ENCODE measurements at places on chromosomes 4 and X.
A peak's percentile ranks its signal among the peaks of the same experiment; 100 is the strongest.

DNA sequence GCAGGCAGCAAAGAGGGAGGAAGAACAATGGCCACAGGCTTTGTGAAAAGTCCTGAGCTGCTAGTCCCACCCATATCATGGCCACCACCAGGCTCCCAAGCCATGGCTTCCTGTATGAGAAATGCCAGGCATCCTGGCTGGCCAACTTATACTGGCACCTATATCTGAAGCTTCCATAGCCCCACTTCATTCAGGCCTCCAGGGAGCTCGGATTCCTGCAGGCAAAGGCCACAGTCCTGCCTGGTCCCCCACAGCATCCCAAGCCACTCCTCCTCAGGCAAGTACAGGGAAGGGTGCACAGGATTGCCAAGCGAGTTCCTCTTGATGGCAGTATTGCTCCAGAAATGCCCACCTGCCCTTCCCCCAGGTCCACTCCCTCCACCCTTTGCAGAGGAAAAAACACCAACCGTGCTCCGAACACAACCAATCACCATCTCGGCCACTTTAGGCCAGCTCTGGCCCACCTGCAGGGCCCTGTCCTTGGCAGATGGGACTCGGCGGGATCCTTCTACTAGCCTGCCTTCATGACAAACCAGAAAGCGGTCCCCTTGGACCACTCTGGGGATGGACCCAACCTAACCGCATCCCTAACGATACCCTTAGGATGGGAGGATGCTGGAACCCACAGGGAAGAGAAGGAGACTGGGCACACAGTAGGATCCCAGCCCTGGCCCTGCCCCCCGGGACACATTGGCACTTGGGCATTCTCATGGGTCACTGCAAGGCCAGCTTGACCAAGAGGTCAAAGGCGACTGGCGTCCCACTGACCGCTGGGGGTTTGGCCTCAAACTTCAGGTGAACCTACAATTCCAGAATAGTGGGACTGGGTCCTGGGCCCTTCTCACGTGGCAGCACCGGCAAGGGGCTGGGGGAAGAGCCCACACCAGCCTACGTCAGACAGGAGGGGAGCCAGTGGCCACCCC is 220.4 kb upstream of the AGTR2 start:
- peak; percentile 26 for DNase-seq

DNA sequence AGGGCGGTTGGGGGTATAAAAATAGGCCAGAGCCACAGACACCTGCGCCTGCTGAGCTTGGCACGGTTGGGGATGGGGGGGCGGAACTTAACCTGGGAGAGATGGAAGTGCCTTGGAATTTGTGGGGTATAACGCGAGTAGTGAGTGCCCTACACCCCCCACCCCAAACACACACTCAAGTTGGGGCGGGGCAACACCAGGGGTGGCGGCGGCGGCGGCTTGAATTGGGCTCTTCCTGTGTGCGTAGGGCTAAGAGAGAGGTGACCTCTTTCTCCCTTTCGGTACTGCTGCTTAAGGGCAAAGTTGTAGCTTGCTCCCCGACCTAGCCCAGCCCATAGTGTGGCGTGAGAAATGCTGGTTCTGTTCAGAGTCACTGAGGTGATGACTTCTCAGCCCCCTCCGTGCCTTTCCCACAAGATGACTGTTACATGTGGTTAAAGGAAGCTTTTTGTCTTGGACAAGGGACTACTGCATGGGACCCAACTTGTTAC is 839 bp downstream of the STK26 start:
- no peak for DNase-seq

DNA sequence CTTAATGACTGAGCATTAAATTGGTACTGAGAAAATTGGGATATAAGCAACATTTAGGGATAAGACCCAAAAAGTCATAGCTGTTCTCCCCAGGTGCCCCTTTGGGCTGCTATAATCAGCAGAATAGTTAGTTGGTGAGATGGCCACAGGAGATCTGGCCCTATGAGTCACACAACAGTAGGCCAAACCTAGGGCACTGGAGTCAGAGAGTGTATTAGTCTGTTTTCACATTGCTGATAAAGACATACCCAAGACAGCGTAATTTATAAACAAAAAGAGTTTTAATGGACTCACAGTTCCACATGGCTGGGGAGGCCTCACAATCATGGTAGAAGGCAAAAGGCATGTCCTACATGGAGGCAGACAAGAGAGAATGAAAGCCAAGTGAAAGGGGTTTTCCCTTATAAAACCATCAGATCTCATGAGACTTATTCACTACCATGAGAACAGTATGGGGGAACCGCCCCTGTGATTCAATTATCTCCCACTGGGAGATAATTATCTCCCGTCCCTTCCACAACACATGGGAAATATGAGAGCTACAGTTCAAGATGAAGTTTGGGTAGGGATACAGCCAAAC is 338.3 kb upstream of the NR3C2 start:
- DNase-seq: no peak

GRCh38 chr4:166091912-166092510 is 219.0 kb downstream of the TLL1 start:
- no peak for DNase-seq

DNA sequence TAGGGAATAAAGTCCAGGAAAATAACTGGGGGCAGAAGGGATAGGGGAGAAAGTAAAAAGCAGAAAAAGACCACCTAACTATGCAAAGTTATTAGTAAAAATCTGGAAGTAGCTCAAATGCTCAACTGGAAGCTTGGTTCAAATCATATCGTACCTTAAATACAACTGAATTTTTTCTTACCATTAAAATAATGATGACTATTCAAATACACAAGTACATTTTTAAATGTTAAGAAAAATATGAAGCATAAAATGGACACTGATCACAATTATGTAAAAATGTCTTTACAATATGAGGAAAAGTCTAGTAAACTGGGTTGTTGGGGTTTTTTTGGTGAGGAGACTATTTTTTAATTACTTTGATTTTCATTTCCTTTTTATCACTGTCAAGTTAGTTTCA is 3.1 kb downstream of the BRWD3 start:
- no peak for DNase-seq

DNA sequence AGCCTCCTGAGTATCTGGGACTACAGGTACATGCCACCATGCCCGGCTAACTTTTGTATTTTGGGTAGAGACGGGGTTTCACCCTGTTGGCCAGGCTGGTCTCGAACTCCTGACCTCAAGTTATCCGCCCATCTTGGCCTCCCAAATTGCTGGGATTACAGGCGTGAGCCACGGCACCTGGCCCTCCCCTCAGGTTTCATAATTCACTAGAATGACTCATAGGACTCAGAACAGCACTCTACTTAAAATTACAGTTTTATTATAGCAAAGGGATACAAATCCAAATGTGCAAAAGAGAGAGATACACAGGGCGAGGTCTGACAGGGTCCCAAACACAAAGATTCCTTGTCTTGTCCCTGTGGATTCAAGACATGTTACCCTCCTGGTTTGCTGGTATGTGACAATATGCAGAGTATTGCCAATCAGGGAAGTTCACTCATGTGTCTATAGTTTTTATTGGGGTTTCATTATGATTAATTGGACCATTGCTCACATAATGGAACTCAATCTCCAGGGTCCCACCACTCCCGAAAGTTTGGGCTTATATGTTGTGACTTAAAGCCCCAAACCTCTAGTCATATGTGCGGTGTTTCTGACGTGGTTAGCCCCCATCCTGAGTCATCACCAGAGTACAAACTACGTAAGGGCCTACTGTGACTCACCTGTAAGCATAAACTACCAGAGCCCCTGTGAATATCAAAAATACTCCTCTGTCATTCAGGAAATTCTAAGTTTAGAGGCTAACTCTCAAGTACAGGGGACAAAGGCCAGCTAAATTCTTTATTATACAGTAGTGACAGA is 5.2 kb downstream of the YIPF6 start:
- DNase-seq: no peak

GRCh38 chrX:34332334-34332733 is 200.2 kb upstream of the FAM47A start:
- no peak for DNase-seq

GRCh38 chr4:119731146-119731742 is 102.6 kb upstream of the PDE5A start:
- DNase-seq: no peak

DNA sequence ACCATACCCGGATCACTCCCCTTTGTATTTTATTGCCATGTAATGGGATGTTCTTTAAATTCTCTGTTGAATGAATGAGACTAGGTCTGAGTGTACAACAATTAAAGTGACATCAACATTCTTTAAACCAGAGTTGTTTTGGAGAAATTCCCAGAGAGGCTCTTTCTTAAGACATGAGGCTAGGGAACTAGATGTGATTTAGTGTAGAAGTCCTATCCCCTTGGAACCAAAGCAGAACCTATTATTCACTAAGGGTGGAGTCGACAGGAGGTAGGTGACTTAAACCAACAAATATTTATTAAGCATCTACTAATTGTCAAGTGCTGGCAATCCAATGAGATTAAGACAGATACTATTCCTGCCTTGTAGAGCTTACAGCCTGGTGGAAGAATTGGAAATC is 1.7 kb downstream of the EIF1AX start:
- no peak for DNase-seq

GRCh38 chrX:13750204-13750603 is 15.7 kb downstream of the OFD1 start:
- DNase-seq: no peak

GRCh38 chr4:34412233-34412632 is 1832.1 kb downstream of the ARAP2 start:
- no peak for DNase-seq

- no peak for DNase-seq
These were observed 1603.2 kb upstream of the PABPC4L start for GRCh38 chr4:135804785-135805184.

GRCh38 chr4:109662771-109663170 is 40.5 kb downstream of the CASP6 start:
- DNase-seq: no peak

DNA sequence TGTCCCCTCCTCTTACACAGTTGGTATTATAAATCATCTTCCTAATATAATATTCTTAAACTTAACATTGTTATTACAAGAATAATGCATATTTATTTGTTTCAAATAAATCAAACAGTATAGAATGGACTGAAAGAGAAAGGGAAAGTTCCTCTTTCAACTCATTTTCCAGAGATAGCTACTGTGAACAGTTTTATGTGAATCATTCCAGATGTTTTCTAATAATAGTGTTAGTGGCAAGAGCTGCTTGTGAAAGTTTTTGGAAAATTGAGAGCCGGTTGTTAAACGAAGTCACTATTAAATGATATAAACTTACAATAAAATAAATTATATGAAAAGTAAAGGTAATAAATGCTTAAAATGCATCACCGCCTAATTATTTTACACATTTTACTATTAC is 14.6 kb downstream of the TMSB4X start:
- DNase-seq: no peak

DNA sequence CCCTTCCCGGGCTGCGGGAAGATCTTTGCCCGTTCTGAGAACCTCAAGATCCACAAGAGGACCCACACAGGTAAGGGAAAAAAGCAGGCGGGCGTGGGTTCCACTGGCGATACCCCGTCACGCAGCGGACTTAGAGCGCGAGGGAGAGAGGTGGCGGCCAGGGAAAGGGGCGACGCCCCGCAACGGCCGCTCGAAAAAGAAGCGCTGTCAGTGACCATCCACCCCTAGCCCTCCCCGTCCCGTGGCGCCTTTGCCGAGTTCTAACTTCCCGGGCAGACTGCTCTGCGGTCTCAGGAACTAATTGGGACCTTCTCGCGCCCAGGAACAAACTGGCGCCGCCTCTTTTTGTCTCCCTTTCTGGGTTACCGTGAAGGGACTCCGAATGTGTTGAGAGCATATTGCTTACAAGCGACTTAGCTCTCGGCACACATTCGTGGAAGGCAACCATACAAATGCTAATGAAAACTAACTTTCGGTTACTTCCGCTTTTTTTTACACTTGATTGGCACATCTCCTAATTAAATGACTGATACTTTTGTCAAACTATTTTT is 1.8 kb downstream of the ZIC3 start:
- no peak for DNase-seq

GRCh38 chrX:39667191-39667590 is 430.6 kb downstream of the BCOR start:
- DNase-seq: no peak

DNA sequence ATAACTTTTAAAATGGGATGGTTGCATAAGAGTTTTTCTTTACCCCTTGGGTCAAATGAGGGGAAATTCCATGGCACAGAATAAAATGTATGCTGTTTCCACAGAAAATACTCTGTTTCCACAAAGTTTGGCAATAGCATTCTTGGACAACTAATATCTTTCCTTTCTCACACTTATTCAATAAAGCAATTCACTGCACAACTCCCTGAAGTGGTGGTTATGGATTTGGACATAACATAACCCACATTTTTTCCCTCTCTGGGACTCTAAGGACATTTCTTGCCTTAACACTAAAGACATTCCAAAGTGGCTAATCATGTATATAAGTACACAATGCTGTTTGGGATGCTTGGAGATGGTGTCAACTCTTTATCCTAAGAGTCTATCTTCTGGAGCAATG is 51.7 kb upstream of the GPM6B start:
- no peak for DNase-seq

DNA sequence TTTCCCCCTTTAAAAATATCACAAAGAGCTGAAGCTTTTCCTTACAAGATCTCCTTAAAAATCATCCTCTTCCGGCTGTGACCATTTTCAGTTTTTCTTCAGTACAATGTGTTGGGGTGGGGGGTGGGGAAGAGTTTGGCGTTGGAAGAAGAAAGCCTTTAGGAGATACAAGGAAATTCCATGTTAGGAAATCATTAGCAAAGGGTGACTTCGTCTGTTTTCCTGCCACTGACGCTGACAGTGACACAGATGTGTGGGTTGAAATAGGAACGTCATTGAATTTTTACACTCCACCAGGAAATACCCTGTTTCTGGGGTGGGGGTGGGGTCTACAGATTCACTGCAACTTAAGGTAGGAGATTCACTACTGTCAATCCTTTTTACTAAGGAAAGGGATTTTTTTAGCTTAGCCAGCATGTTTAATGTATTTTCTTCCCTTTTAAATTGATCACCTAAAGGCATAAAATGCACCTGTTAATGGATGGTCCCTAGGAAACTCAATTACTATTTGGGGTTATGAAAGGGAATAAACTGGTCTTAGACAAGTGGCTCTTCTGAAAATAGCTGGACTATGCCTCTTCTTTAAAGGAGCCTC is 3.9 kb downstream of the MAMLD1 start:
- no peak for DNase-seq

DNA sequence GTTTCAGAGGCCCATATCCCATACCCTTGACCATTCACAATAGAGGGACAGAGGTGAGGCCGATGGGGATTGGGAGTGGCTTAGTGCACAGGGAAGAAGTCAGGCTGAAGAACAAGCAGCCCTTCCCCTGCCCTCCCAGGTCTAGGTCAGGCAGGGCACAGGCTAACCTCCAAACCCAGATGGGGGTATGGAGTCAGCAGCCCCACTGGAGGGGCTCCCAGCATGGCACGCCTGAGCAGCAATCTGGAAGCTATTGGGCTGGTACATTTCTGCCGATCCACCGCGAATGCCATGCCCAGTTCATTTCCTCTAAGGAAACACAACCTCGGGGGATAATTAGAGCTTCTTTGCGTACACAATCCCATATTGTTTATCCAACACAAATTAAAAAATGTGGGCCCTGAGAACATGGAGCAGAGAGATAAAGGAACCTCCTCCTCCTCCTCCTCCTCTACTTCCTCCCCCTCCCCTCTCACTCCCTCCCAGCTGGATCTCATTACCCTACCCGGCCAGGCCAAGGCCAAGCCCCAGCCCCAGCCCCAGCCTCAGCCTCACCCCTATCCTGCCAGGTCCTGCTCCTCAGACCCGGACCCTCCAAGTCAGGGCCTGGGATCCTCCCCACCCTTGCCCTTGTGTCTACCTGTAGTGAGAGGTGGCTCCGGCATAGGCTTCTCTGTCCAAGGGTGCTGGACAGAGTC is 83.0 kb downstream of the PJA1 start:
- no peak for DNase-seq

GRCh38 chr4:78634011-78634664 is 82.6 kb downstream of the ANXA3 start:
- DNase-seq: no peak
